NCI-H524 treated with DMSO at 0.1 percent for 48 hours (cell line): ENCODE measurements at places on chromosomes 2 and 18.

- no peak for DNase-seq
These were observed 178.5 kb downstream of the THADA start for GRCh38 chr2:43417300-43417699.

DNA sequence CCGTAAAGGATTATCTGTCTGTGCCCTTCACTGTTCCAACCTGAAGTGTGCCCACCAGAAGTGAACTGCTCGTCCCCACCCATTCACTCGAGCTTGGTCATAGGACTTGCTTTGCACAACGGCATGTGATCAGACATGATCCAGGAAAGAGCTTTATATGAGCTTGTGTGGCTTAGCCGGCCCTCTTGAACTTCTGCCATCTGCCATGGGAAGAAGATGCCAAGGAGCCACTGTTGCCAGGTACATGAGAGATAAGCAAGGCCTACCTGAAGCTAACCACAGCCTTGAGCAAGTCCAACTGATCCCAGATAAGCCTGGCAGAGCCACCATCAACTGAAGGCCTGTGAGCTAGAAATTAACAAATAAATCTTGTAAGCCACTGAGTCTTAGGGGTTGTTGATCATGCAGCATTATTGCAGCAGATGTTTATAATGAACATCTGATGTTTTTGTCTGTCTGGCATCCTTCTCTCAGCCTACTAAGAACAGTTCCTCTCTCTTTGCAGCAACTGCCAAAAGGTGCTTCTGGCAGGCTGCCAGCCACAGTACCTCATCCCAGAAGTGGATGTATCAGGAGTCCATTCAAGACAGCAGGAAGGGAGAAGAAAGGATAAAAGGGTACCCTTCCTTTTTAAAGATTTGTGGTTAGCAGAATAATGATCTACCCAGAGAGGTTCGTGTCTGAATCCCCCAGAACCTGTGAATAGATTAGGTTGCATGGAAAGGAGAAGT, 16.8 kb downstream of the DBI start:
- DNase-seq, result peak; percentile 94

- no peak for DNase-seq
These were observed 38.9 kb downstream of the PMAIP1 start for GRCh38 chr18:59938676-59939075.

DNA sequence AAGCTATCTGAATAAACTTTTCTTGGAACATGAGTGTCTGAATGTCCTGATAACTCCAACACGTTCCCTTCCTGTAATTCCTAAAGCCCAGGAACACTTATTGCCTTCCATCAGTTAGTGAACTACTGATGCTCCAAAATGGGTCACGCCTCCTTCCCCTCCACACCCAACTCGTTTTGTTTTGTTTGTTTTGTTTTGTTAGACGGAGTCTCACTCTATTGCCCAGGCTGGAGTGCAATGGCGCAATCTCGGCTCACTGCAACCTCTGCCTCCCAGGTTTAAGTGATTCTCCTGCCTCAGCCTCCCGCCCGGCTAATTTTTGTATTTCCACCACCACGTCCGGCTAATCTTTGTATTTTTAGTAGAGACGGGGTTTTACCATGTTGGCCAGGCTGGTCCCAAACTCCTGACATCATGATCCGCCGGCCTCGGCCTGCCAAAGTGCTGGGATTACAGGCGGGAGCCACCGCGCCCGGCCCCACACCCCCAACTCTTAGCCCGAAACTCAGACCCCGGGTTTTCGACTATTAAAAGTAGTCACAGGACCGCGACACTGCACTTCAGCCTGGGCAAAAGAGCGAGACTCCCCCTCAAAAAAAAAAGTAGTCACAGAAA, 774 bp downstream of the IER3IP1 start:
- DNase-seq, result no peak

GRCh38 chr2:8049851-8050571, 631.8 kb upstream of the ID2 start:
- DNase-seq, result no peak

DNA sequence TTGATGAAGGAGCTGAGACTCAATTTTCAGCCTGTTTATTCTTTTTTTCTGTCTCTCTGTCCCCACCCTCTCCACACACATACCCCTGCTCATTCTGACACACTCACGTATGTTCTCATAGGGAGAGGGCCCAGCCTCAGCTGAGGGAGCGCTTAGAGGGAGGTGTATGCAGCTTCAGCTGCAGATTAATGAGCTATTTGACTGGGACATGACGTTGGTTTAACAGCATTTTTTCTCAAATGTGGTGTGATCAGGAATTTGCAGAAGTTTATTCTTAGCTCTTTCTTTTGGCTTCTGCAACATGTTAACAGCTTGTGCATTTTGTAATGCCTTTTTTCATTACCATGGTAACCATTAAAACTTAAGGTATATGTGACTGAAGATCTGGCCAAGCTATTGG, 1547.1 kb upstream of the PIK3C3 start:
- no peak for DNase-seq

- DNase-seq, result no peak
These were observed 808.7 kb upstream of the PIK3C3 start for GRCh38 chr18:41146301-41146700.

DNA sequence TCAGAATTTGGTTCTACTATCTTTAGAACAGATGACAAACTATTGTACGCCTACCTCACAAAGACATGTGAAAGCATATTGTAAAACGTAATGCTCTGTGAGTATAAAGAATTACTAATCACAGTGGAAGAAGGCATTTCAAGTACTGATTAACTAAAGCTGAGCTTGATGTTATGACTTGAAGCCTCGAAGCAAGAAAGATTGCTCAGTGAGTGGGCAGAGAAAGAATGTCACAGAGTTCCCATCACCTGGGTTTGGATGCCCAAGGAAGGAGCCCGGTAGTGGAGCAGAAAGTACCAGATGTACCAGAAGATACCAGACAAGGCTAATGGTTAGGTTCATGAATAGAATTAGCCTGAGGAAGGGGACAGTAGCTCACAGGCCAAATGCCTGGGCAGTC, 39.5 kb upstream of the FAM110C start:
- DNase-seq, result no peak

DNA sequence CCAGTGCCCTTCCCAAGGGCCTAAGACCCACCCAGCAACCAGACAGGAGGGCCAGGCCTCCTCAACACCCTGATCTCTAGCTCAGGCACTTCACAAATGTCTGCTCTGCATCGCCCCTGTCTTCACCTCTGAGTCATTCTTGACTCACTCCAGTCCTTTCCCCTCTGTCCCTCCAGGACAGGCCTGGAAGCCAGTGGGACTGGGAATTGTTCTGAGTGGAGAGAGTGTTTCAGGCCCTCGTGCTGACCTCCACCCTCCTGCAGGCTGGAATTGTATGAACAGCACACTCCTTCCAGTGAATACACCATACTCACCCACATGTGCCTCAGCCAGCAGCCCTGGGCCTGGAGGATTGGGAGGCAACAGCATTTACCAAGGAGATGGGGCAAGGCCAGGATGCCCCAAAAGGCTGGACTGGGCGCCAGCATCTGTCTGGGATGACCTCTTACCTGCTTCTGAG, 304.2 kb downstream of the CYP26B1 start:
- no peak for DNase-seq

- no peak for DNase-seq
These were observed 75.1 kb upstream of the MAP4K4 start for GRCh38 chr2:101622210-101623030.

DNA sequence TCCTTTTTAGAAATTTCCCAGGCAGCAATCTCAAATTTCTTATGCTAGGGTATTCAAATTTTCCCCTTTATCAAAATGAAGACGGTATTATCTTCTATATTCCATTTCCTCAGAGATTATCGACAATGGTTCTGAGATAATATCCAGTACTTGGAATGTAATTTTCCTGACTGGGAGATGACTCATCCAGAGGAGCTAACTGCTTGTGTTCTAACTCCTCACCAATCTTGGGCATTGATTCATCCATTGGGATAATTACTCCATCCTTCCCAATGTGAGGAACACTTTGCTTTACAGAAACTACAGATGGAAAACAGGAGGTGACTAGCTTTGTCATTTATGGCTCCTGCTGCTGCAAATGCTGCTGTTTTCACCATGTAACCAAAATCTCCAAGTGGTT, 239.4 kb upstream of the LYPD1 start:
- no peak for DNase-seq

DNA sequence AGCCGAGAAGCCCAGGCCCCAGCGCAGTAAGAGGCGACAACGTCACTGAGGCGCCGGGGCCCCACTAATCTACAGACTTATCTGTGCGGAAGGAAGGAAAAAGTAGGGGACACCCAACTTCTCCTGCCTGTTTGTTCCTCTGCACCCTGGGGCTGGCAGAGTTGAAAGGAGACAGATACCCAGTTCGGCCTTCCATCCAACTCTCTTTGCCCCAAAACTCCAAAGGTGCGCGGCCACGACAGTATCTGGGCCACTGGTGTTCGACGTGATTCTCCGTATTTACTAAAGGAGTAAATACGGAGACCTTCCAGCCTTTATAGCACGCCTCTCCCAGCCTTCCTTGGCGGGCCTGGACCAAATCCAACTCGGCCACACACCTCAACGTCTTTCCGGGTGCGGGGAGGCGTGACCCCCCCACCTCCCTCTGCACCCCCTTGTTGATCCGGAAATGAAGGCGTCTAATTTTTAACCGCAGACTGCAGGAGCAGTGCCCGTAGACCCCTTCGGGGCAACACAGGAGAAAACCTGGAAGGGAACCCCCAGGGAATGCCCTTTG, 1.6 kb downstream of the SMAD7 start:
- no peak for DNase-seq
